Activated CD4-positive, alpha-beta memory T cell treated with anti-CD3 and anti-CD28 coated beads, Interleukin-2, amount 10 ng/mL, durations not matched to agents 7 days and 5 days (primary cell): ENCODE measurements at places on chromosomes 16 and 17.

DNA sequence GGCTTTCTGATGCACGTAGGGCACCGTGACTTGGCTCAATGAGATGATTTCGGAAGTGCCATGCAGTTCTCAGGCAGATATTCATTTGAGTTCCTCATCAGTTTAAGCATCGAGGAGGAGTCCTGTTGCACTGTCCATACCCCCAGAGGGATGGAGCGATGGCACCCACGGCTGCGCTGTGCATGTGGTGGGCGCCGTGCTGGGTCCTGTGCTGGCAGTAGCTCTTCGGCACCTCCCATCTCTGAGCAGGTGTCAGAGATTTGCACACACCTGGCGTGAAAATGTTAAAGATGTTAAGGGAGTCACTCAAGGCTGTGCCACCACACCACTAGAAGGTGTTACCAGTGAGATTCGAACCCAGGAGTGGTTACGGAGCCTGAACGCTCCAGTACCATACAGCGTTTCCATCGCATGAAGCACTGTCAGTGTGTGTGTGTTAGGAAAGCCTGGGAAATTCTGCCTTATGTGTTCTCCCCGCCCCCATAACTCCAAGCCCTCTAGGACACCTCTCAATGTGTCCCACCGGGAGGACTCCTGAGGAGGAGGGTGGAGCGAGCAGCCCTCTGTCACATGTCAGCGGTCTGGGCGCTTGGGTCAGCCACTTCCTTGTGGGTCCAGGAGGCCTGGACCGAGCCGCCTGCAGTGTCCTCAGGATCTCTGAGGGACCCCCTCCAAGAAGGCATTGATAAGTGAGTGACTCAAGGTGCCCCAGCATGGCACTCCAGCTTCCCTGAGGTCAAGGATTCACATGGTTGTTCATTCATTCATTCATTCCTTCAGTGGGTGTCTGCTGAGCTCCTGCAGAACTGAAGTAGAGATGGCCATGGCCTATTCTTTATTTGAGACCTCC, 3.8 kb downstream of the MRC2 start:
- no peak for DNase-seq

DNA sequence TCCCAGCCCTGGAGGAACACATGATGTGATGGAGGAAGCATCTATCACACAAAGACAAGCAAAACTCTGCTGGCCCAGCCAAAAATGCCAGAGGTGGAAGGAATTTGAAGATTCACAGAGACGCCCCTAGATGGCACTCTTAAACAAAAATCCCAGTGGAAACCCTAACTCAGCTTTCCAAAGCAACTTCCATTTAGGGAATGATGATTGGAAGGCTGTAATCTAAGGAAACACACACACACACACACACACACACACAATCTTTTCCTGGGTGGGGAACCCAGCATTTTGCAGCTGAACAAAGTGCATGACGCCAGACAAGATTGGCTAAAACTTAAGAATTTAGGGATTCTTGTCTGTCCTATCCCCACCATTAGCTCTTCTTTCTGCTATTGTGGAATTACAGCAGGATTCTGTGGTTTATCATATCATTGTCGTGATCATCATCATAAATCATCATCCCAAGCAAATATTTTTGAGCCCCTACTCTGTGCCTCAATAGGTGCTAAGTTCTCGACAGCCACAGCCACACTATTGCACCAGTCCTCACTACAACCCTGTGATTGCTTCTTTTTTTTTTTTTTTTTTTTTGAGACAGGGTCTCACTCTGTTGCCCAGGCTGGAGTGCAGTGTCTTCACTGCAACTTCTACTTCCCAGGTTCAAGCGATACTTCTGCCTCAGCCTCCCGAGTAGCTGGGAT, 1.6 kb upstream of the LDAF1 start:
- DNase-seq: no peak

GRCh38 chr17:72034000-72034399, 86.8 kb upstream of the SOX9 start:
- no peak for DNase-seq

DNA sequence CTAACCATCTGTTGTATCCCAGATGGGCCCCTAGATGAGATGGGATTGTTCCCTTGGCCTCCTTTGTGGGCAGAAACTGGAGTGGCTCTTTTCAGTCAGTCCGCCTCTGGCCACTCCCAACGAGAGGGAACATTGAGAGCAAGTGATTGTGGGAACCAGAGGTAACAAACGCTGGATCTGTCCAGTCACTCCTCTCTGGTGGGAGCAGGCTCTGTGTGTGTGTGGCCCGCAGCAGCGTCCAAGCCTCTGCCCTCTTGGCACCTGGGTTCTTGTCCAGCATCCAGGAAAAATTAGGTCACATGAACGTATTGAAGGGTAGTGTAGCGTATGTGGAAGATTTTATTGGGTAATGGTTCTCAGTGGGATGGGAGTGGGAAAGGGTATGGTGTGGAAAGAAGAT, 101.9 kb upstream of the COX10 start:
- no peak for DNase-seq

DNA sequence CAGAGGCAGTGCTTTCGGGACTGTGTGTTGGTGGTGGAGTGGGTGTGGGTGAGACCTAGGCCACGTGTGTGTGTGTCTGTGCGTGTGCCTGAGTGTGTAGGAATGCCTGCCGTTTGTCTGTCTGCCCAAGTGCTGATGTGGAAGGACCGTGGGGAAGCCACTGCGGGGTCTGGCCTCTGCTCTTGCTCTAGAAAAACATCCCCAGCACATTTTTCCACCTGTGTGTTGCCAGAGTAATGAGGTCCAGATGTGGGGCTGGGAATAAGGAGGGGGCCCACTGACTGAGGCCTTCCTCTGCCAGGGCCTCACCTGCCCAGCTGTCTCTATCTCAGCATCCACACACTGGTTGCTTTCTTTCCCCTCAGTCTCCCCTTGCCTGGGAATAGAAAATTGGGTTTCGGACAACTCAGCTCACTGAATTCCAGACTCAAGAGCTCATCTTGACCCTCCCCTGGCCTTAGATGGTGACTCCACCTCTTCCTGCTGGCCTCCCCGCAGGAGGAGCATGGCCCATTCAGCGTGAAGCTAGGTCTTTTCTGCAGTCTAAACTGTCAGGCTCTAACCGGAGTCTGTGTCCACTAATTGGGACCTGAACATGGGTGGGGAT, 7.6 kb downstream of the SGCA start:
- no peak for DNase-seq

DNA sequence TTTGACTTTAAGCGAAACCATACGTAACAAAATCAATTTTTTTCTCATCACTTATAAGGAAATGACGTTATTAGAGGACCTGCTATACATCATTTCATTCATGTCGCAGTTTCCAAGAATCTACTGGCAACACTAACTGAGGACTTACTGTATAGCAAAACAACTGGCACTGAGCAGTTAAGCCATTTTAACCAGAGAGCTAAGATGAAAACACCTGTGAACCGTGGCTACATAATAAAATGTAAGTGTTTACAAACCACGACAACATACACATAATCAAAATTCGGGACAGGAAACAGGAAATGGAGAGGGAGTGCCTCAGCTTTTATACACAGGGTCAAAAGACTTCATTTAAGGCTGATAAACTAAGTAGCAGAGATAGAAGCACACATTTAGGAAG, 29.5 kb downstream of the METTL16 start:
- DNase-seq: no peak

- no peak for DNase-seq
These were observed 107.6 kb upstream of the LHX1 start for GRCh38 chr17:36829676-36830075.

DNA sequence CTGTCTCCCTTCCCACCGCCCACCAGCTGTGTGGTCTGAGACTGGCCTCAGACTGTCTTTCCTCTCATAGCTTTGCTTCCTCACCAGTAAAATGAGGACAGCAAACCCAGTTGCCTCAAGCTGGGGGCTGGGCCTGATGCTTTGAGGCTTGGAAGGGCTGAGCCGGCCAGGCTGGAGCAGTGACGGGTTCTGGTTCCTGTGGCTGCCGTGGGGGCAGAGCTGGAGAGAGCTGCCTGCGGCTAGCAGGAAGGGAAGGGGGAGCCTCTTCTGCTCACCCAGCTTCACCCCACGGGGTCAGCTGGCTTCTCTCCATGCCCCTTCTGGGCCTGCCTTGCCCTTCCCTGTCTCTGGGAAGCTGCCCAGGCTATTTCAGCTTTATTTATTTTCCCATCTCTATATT, 23.7 kb downstream of the LASP1 start:
- peak; percentile 63 for DNase-seq

GRCh38 chr16:84690088-84690819, 9.5 kb upstream of the USP10 start:
- no peak for DNase-seq

- no peak for DNase-seq
These were observed 240.0 kb upstream of the ZFHX3 start for GRCh38 chr16:73287859-73288405.

DNA sequence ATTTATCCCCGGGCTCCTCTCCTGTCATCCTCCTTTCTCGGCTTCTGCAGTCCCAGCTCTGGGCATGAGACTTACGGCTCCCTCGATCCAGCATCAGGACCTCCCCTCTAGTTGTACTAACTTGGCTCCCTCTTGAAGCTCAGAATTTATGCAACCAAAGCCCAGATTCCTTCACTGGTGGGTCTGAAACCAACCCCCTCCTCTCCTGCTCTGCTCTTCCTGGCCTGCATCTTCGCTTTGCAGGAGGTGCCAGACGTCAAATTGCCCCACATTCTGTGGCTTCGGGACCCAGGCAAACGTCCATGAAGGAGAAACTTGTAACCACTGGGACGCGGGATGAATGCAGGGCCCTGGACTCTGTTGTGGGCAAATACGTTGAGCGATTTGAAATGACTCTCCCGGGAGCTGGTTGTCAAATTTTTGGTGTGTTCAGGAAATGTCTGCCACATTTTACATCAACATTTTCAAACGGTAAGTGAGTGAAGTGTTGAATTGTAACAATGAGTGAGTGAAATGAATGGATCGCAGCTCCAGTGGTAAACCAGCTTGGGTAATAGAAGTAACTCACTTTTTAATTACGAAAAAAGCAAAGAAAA, 29.3 kb upstream of the ELAC2 start:
- DNase-seq: no peak

GRCh38 chr16:12379318-12379717, 402.8 kb downstream of the SNX29 start:
- no peak for DNase-seq

DNA sequence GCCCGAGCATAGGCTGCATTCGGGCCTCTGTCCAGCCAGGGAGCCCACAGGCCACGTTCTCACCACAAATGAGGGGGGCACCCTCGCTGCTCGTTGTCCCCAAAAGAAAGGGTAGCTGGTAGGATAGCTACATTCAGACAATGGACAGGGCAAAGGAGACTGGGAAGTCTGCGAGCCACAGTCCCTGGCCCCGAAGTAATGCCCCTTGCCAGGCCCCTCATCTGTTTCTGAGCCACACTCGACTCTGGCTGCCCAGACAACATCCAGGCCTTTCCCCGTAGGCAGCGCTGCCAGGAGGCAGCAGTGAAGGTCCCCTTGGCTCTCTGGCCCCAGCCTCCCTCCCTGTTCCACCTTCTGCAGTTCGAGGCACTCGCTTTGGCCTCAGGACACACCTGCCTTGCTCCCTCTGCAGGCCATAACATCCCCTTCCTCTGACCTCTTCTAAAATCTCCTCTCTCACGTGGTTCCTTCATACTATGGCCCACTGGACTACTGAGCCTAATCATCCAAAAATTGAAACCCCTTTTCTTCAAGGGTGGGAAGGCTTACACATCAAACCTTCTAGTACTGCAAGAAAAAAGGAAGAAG, 12.2 kb downstream of the AIPL1 start:
- no peak for DNase-seq

GRCh38 chr17:4960279-4960922, 7.2 kb downstream of the SPAG7 start:
- no peak for DNase-seq

DNA sequence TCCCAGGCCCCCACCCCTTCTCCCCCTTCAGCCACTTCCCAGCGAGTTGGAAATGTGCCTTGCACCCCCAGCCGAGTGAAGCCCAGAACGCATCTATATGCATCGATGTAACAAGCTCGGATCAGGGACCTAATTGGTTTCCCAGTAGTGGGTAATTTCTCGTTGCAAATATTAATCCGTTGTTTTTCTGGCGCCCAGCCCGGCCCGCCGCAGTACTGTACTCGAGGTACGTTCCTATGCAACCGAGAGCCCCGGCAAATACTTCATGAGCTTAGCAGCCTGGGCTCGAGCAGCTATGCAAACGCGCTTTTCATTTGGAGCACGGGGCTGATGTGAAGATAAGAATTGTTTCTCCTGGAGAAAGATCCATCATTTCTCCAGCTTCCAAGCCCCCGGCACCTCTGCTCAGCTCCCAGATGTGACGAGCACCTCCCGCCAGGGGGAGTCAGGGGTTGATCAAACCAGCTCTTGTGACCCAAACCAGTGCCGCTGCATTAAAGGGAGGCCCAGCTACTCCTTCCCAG, 229.8 kb downstream of the KATNIP start:
- DNase-seq: no peak

GRCh38 chr17:21143695-21144094, 16.9 kb downstream of the DHRS7B start:
- DNase-seq: no peak

GRCh38 chr16:87306516-87306915, 10.7 kb downstream of the C16orf95 start:
- DNase-seq: no peak

DNA sequence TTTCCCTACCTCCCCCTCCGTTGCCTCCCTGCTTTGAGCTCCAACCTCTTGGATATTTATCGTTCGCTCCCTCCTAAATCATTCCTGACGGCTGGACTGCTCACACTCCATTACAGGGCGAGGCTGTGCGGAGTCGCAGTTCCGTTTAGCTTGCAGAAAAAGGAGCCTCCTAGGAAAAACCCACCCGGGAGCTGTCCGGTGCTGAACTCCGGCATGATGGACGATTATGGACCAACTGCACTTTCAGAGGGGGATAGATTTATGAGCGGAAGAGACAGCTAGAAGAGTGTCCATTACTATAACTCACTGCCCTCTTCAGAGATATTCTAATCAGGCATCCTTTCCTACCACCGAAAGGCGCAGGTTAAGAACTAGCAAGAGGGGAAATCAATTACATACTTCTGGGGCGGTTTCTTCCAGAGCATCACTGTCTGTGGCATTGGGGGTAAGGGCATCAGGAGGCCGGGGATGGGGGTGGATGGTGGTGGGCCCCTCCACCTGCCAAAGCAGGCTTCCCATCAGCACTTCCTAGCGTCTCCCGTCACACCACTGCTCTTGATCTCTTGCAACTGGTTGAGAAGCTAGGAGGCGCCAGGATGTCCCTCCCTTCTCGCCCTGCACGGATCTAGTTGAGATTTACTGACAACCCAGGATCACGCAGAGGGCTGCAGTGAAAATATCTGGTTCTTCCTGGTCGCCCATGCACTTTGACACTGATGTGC, 251.2 kb downstream of the ENGASE start:
- DNase-seq: no peak

GRCh38 chr17:54177606-54178308, 355.0 kb downstream of the KIF2B start:
- DNase-seq: no peak

- no peak for DNase-seq
These were observed 28.4 kb upstream of the RBFOX1 start for GRCh38 chr16:7304279-7304678.

GRCh38 chr17:3964203-3965117, at the start of gene ATP2A3:
TSS of gene ATP2A3 (minus strand) at chr17:3964437. CDS start at chr17:3964291, 146 bp downstream.
- DNase-seq: peak; percentile 86

- DNase-seq: no peak
These were observed 129.5 kb downstream of the PRKCA start for GRCh38 chr17:66431910-66432309.

GRCh38 chr16:12276576-12276975, 300.0 kb downstream of the SNX29 start:
- no peak for DNase-seq
